Cardiac atrium fibroblast (primary cell): ENCODE measurements at places on chromosomes 3 and 15. TPM values are rescaled to one million over a fixed set of nuclear protein-coding genes. Genes with fewer than 3 reads are reported as not detected.

Gene DAZL
- not detected in 2 replicates for total RNA-seq

Gene TCTA
- 31.8 and 50.1 TPM in 2 replicates for total RNA-seq

Gene GP9
- not detected in 2 replicates for total RNA-seq

Gene GPR27
- total RNA-seq, result not detected in 2 replicates

Gene TMEM266
- not detected in 2 replicates for total RNA-seq

Gene TNNC1
- total RNA-seq, result not detected in 2 replicates

Gene PAQR5
- 6.5 and 7.8 TPM in 2 replicates for total RNA-seq

Gene EOMES
- not detected in 2 replicates for total RNA-seq

Gene RSRC1
- total RNA-seq, result 19.1 and 37.1 TPM in 2 replicates

Gene CIB1
- 34.3 and 43.1 TPM in 2 replicates for total RNA-seq

Gene HTR3E
- not detected in 2 replicates for total RNA-seq

Gene ACP3
- total RNA-seq, result 1.5 and 1.8 TPM in 2 replicates

Gene CAPN3
- total RNA-seq, result 1.4 and 2.3 TPM in 2 replicates

Gene CCDC54
- total RNA-seq, result not detected in 2 replicates

Gene PIGX
- 26.7 and 30.0 TPM in 2 replicates for total RNA-seq
